ENCODE measurements at places on chromosomes 16 and 17.

DNA sequence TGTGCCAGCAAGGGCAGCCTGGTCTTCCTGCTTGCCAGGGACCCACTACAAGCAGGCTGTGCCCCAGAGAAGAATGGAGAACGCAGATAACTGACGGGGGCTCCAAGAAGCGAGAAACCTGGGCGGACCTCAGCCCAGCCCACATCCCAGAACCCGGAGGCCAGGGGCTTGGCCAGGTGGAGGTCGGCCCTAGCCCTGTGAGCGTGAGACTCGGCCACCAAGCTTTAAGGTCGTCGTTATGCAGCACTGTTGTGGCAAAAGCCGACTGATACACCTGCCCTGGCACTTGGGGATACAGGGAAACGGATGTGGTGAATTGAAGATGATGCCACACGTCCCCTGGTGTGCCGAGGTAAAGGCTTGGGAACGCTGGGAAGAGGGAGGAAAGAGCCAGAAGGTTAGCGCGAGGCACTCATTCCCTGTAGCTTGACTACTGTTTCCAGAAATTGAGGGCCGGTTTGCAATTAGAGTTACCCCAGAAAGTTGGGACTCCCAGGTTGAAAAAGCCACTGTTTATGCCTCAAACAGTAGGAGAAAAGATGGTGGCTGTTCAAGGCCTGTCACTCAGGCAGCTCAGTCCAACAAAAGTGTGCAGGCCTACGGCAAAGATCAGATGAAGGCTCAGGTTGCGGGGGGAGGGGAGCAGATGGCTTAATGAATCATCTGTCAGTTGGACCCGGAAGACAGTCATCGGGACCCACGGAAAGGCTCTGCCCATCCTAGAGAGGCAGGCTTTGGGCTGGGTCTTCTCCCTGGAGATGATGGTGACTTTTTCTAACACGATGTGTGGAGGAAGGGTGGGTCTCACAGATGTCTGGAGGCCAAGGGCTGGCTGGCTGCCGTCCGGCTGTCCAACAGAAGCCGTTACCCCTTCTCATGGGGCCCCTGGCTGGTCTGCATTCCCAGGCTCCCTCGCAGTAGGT lies 45.6 kb upstream of the BAHCC1 start:
- DNase-seq, result no peak

DNA sequence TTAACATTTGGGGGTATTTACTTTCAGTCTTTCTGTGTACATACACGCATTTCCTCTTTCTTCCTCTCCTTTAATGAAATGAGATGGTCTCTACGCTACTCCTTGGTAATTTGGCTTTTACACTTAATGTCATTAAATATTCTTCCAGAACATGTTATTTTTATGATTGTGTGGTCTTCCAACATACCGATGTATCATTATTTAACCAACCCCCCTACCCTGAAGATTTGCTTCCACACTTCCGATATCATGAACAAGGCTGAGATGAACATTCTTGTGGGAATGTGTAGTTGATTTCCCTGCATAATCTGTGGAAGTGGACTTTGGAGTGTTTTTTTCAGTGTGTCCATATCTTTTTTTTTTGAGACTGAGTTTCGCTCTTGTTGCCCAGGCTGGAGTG lies 2.3 kb upstream of the PGS1 start:
- DNase-seq, result no peak

DNA sequence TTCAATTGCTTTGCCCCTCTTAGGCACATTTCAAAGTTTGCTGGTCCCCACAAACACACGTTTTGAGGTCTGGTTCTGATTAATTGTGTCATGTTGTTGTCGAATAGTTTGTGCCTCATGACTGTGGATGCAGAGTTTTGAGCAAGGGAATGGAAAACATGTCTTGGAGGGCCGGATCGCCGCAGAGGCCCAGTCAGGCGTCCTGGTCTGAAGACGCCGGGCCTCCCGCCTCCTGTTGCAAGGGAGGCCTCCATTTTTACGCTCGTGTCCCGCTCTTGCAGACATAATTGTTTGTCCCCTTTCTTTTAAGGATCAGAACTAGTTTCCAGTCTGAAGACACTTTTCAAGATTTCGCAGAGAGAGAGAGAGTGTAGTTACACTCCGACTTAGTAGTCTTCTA lies 3.2 kb downstream of the NTN1 start:
- peak; percentile 46 for DNase-seq

DNA sequence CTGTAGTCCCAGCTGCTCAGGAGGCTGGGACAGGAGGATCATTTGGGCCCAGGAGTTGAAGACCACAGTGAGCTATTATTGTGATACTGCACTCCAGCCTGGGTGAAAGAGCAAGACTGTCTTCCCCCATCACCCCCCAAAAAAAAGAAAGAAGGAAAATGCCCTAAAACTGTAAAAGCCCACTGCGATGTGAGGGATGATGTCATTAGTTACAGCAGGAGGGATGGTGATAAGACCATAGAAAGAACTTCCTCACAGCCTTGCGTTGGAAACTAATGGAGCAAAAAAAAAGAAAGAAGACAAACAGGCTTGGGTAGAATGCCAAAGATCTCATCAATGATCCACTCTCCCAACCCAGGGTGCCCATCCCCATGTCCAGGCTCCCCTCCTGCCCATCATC lies 18.7 kb downstream of the ZNF385C start:
- no peak for DNase-seq

GRCh38 chr17:564526-565065 lies 150.0 kb downstream of the VPS53 start:
- DNase-seq, result no peak

- no peak for DNase-seq
These were observed 58.8 kb downstream of the GAS7 start for GRCh38 chr17:10139577-10139976.

DNA sequence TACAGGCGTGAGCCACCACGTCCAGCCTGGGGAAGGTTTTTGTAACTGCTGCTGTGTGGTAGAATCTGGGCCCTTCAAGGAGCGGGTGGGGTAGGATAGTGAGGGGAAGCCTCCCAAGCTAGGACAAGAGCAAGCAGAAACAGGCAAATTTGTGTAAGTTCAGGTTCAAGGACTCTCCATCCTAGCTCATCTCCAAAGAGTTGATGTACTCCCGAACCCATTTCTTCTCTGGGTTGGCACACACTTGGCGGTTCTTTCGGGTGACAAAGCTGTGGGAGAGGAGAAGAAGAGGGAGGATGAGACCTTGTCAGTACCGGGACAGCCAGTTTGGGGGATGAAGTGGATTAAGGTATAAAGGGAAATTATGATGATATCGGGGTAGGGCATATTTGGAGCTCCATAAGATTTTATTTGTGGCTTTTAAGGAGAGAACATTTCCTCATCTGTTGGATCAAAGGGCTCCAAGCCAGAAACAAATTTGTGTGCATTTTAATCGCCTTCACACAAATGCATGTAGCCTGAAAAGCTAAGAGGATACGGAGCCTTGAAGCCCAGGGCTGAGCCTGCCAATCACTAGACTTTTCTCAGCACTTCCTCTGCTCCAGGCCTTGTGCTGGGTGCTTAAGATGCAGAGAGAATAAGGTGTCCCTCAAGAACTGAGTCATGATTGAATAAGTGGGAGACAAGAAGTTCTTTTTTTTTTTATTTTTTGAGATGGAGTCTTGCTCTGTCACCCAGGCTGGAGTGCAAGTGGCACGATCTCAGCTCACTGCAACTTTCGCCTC lies 3.7 kb upstream of the HEATR9 start:
- DNase-seq, result no peak

DNA sequence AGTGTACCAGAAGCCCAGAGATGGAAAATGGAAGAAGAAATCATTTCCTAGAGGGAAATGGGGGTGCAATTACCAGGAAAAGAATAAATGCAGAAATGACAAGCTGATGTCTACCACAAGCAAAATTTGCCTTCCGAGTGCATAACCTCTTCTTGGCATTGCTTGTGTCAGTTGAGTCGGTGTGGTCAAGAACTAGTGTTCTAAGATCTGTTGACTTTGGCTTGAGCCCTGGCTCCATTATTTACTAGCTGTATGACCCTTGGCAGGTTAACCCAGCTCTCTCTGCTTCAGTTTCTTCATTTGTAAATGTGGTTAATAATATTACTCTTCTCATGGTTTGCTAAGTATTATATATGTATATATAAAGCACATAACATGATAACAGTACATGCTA lies 273.0 kb upstream of the IRX5 start:
- no peak for DNase-seq

DNA sequence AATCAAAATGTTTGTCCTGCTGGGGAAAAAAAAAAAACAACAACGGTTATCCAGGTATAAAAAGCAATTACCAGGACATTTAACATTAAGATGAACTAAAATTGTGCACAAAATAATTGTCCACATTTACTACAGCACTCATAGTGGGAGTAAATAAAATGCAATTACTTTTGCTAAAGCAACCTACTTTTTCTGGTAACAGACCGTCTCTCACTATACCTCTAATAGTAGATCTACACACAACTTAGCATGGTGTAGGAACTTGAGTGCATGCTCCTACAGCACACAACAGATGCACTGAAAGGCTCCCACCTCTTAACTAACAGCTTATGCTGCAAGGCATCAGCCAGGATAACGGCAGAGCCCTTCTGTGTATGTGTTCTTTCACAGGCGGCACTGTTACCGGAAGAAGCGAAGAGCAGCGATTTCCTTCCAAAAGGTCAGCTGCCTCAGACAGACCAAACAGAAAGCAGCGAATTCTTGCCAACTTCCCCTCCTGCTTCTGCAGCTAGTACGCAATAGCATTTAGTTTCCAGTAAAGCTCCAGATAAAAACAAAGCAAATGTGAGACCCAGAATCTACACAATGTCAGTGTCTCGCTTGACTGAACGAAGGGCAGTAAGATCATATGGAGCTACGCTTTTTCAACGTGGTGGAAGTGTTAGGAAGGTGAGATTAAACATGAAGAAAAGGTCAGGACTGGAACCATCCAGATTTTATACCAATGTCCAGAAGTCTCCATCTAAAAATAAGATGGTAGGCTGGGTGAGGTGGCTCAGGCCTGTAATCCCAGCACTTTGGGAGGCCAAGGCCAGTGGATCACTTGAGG lies 27.6 kb downstream of the STAT5B start:
- peak; percentile 89 for DNase-seq

DNA sequence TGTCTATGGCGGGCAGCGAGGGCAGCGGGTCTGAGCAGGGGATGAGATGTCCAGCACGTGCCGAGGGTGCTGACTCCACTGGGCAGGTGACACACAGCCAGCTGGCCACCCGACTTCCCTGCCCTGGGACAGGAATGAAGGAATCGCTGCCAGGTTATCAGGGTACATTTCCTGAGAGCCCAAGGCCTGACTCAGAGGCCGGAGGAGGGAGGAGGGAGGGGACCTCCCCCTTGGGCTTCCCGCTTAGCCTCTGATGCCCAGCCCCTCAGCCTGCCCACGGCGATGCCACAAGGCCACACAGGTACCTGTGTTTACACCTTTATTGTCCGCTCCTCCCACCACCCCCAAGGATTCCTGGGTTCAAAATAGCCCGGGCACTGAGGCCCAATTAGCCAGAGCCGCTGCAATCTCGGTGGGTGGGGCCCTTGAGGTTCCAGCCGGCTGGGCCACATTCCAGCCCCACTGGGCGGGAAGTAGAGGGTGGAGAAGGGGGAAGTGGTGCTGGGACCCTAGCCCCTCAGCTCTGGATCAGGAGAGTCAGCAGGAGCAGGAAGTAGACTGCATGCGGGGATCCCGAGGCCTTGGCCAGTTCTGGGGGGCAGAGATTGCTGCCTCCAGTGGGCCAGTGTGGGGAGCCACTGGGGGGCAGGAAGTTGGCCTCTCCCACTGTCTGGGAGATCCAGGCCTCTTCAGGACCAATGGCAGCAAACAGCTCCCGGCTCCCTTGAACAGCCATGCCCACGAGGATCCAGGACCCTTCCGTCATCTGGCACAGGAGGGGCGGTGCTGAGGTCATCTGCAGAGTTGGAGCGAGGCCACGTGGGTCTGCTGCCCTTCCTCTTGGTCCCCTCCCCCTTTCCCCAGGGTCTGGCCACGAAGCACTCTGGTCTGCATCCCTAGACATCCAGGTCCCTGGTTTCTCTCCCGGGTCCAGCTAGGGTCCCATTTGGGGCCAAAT lies 3.4 kb upstream of the PRSS8 start:
- no peak for DNase-seq
